ENCODE measurements at places on chromosomes 6 and 20. TPM values are rescaled to one million over a fixed set of nuclear protein-coding genes. Genes with fewer than 3 reads are reported as not detected.

GRCh38 chr20:37407573-37408002, 61.6 kb downstream of the SRC start:
- peaks cover 35% of the 10 kb centered on the region for H3K4me1 ChIP-seq
- peak overlapping the region; percentile 46 for H3K27ac ChIP-seq
- peak; percentile 41 for DNase-seq

Gene NRSN2
- total RNA-seq: 8.8 TPM

GRCh38 chr6:70806086-70806485, 138.4 kb downstream of the SMAP1 start:
- no peaks in the 10 kb centered on the region for H3K27me3 ChIP-seq
- DNase-seq: peak; percentile 5
- no peaks in the 10 kb centered on the region for H3K36me3 ChIP-seq
- no peak overlapping the region for H3K4me3 ChIP-seq
- H3K27ac ChIP-seq: no peak overlapping the region

GRCh38 chr20:63289311-63290135, 3.5 kb upstream of the COL20A1 start:
- H3K36me3 ChIP-seq: no peaks in the 10 kb centered on the region
- H3K27ac ChIP-seq: no peak overlapping the region
- H3K27me3 ChIP-seq: no peaks in the 10 kb centered on the region
- DNase-seq: no peak
- H3K4me1 ChIP-seq: no peaks in the 10 kb centered on the region

DNA sequence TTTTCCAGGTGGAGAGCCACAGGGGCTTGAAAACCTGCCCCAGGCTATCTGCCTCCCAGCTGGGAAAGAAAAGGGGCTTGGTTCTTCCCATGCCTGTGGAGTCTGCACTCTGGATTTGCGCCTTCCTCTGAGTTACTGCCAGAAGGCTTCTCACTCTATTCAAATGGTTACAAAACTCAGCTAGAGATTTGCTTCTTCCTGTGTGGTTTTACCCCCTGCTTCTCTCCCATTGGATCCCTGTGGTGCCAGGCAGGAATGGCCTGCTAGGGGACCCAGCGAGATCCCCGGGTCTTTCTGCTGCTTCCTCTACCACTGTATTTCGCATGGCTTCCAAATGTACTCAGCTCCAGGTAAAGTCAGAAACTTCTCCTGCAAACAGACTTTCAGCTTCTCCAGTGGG, 192.0 kb upstream of the HS3ST5 start:
- DNase-seq: no peak
- H3K36me3 ChIP-seq: no peaks in the 10 kb centered on the region
- no peak overlapping the region for H3K27ac ChIP-seq

Data from neural progenitor cell (in vitro differentiated cells).